Left lung (tissue), 14 donors: ENCODE measurements at places on chromosomes 7 and 10. TPM values are rescaled to one million over a fixed set of nuclear protein-coding genes. Genes with fewer than 3 reads are reported as not detected.

AIMP2 gene
- total RNA-seq = 24.9 TPM

ZC3HAV1L gene
- total RNA-seq = 12.4 TPM

TCF7L2 gene
- total RNA-seq = 25.1 TPM

MSS51 gene
- 1.3 TPM for total RNA-seq

LRMDA gene
- 16.3 TPM for total RNA-seq

FAM25G gene
- total RNA-seq = not detected

CADPS2 gene
- 57.5 TPM for total RNA-seq

VWC2 gene
- total RNA-seq = 0.10 TPM

UNCX gene
- not detected for total RNA-seq

- no peak overlapping the region for H3K27ac ChIP-seq
- no peak for DNase-seq
- no peak overlapping the region for H3K4me3 ChIP-seq
- no peaks in the 10 kb centered on the region for H3K27me3 ChIP-seq
These were observed 789.9 kb downstream of the PCDH15 start for GRCh38 chr10:54011117-54011516.

DNA sequence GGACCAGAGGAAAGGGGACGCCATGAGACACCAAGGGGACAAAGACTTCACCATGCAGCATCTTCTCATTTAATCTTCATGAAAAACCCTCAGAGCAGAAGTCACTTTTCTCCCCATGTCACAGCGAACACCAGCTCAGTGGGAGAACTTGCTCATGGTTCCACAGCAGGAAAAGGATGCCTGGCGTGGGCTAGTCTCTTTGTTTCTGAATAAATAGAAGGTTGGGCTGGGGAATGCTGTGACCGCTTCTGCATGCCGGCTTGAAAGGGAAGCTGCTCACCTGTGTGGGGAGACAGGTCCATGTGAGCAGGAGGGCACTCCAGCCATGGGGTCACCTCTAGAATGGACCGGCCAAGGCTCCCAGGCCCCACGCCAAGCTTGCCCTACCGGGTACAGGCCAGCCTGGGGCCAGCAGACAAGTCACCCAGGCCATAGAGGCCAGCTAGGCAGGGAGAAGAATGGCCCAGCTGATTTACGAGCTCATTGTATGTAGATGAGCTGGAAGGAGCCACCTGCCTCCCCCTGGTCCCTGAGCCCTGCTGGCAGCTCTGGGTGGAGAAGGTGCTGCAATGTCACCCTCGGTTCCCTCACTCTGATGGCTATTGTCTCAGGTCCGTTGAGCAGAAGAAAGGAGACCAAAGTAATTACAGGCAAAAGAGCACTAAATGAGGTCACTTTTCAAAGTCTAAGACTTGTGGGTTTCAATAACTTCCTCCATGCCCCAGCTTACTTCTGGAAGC is 82.0 kb upstream of the PDZD8 start:
- no peak for DNase-seq
- no peak overlapping the region for H3K4me3 ChIP-seq
- H3K27me3 ChIP-seq = no peaks in the 10 kb centered on the region
- no peak overlapping the region for H3K27ac ChIP-seq
- no peaks in the 10 kb centered on the region for H3K36me3 ChIP-seq

- H3K36me3 ChIP-seq = no peaks in the 10 kb centered on the region
- H3K4me3 ChIP-seq = no peak overlapping the region
- DNase-seq = no peak
- no peaks in the 10 kb centered on the region for H3K4me1 ChIP-seq
- H3K27me3 ChIP-seq = no peaks in the 10 kb centered on the region
- H3K27ac ChIP-seq = no peak overlapping the region
These were observed 37.3 kb upstream of the CCNY start for GRCh38 chr10:35299016-35299415.

GRCh38 chr10:43237128-43237527 is 29.7 kb downstream of the RASGEF1A start:
- no peak for DNase-seq
- no peak overlapping the region for H3K4me3 ChIP-seq
- H3K27ac ChIP-seq = no peak overlapping the region
- H3K4me1 ChIP-seq = no peaks in the 10 kb centered on the region

- H3K4me1 ChIP-seq = no peaks in the 10 kb centered on the region
- no peak overlapping the region for H3K27ac ChIP-seq
- H3K4me3 ChIP-seq = no peak overlapping the region
- no peak for DNase-seq
- no peaks in the 10 kb centered on the region for H3K36me3 ChIP-seq
- H3K27me3 ChIP-seq = no peaks in the 10 kb centered on the region
These were observed 53.3 kb downstream of the ATOH7 start for GRCh38 chr10:68178592-68178991.

DNA sequence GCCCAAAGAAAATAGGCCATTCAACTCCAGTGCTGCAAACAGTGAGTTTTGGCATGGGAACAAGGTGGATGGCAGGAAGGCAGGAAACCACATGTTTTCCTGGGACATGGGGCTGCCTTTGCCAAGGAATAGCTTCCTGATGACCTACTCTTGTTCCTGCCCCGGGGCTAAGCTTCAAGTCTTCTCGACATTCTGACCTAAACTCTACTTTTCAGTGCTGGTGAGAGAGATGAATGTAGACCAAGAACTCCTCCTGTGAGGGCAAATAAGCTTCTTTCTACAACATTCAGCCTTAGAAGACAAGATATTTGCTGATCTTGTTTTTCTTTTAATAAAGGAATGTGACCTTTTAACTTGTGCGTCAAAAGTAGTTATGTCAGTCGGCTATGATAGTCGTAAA is 199.0 kb downstream of the GPR37 start:
- no peaks in the 10 kb centered on the region for H3K36me3 ChIP-seq
- no peak overlapping the region for H3K27ac ChIP-seq
- no peak overlapping the region for H3K4me3 ChIP-seq

DNA sequence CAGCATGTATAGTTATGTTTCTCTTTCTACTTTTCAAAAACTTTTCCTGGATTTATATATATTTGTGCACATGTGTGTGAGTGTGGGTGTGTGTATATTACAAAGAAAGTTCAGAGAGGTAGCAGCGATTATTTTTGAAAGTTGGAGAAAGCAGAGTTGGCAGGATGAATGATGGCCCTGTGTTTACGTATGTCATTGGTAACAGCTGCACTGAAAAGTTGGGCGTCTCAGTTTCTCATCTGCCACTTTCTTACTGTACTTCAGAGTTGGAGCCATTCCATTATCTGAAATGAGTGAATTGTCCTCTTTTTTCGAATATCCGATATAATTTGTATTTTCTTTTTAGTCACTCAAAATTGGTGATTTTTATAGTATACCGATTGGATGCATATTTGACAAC is 172.2 kb downstream of the CDK14 start:
- no peak overlapping the region for H3K4me3 ChIP-seq
- no peaks in the 10 kb centered on the region for H3K27me3 ChIP-seq
- no peak overlapping the region for H3K27ac ChIP-seq
- DNase-seq = no peak

- no peak overlapping the region for H3K27ac ChIP-seq
- H3K36me3 ChIP-seq = no peaks in the 10 kb centered on the region
- H3K4me1 ChIP-seq = no peaks in the 10 kb centered on the region
- H3K27me3 ChIP-seq = no peaks in the 10 kb centered on the region
These were observed 192.3 kb downstream of the EVX1 start for GRCh38 chr7:27434756-27435400.

- no peak overlapping the region for H3K4me3 ChIP-seq
- H3K27me3 ChIP-seq = no peaks in the 10 kb centered on the region
- no peaks in the 10 kb centered on the region for H3K36me3 ChIP-seq
- H3K4me1 ChIP-seq = peaks cover 6% of the 10 kb centered on the region
- no peak for DNase-seq
- H3K27ac ChIP-seq = no peak overlapping the region
These were observed 213.6 kb downstream of the FAM107B start for GRCh38 chr10:14560791-14561765.

DNA sequence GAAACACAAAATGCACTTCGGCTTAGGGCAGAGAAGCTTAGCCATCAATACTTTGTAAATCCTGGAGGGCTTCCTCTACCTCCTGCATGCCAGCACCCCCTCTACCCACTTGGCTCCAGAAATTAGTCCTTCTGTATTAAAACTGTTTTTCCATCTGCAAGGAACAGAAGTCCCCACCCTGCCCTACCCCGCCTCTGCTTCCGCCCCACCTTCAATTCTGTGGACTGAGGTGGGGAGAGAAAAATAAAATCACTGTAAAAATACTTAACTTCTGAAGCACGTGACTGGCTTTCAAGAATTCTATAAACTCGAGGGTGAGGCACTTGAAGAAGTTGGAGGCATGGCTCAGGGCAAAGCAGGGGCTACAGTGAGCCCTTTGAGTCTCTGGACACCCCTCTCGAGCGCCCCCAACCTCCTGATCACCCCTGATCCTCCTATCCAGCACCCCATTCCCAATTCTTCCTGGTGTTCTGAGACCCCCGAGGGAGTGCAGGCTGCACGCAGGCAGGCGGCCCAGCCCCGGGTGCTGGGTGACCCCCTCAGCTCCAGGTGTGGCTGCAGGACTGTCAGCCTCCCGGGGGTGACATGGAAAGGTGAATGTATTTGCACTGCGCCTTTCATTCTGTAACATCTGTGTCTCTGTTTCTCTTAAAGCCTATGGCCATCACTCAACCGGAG is 7.3 kb upstream of the KIAA1217 start:
- H3K36me3 ChIP-seq = no peaks in the 10 kb centered on the region
- no peak overlapping the region for H3K27ac ChIP-seq
- DNase-seq = no peak
